ENCODE measurements at places on chromosomes 3 and 15. TPM values are rescaled to one million over a fixed set of nuclear protein-coding genes. Genes with fewer than 3 reads are reported as not detected.

DNA sequence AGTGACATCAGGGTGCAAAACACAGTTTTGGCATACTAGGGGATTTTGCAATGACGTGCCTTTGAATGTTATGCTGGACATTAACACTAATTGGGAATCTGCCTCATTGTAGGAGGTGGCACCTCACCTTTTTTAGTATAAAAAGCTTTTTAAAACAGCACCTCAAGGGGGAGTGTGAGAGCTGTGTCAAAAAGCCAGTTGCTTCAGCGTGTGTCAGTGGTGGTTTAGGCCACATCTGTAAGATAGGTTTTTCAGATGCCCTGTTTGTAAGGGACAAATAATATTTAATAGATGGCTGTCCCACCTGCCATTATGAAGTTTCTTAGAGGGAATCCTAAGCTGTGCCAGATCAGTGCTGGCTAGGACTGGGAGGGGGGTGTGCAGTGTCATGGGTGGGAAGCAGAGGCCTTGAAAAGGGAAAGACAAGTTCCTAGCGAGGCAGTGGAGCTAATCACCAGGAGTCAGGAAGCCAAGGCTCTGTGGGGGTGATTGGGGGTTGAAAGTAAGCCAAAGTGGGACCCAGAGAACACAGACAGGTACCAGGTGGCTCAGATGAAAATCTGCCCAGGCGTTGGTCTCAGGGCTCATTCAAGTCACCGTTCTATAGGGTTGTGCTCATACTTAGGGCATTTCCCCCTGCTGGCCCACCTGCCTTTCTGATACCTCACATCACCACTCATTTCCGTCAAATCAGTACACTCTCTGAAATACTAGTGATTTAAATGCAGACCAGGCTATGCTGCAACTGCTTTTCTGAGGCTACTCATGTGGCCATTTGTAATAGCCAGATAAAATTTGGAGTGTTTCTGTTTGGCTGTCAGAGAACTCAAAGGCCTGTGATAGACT, 120.5 kb downstream of the BBX start:
- peaks cover 19% of the 10 kb centered on the region for H3K36me3 ChIP-seq
- no peak overlapping the region for H3K4me3 ChIP-seq
- H3K4me1 ChIP-seq, result peaks cover 3% of the 10 kb centered on the region
- H3K27ac ChIP-seq, result no peak overlapping the region
- no peak for DNase-seq

GRCh38 chr3:42438758-42439157, 28.3 kb upstream of the LYZL4 start:
- H3K27ac ChIP-seq, result no peak overlapping the region
- H3K27me3 ChIP-seq, result no peaks in the 10 kb centered on the region
- no peaks in the 10 kb centered on the region for H3K4me1 ChIP-seq

- H3K27me3 ChIP-seq, result peaks cover 81% of the 10 kb centered on the region
- peak overlapping the region; percentile 22 for H3K4me3 ChIP-seq
- no peaks in the 10 kb centered on the region for H3K36me3 ChIP-seq
- H3K27ac ChIP-seq, result no peak overlapping the region
- DNase-seq, result no peak
Observed at GRCh38 chr3:13878281-13879101, 1.4 kb downstream of the WNT7A start.

GRCh38 chr15:38671675-38672254, 107.2 kb upstream of the RASGRP1 start:
- no peak for DNase-seq
- H3K36me3 ChIP-seq, result no peaks in the 10 kb centered on the region
- no peak overlapping the region for H3K4me3 ChIP-seq
- no peak overlapping the region for H3K27ac ChIP-seq
- H3K27me3 ChIP-seq, result peaks cover 7% of the 10 kb centered on the region

- no peaks in the 10 kb centered on the region for H3K4me1 ChIP-seq
- H3K4me3 ChIP-seq, result no peak overlapping the region
- H3K27ac ChIP-seq, result no peak overlapping the region
- no peaks in the 10 kb centered on the region for H3K36me3 ChIP-seq
- DNase-seq, result no peak
Observed at GRCh38 chr15:95563634-95564033, 766.9 kb upstream of the NR2F2 start.

GRCh38 chr15:73851689-73852088, 21.7 kb upstream of the TBC1D21 start:
- H3K36me3 ChIP-seq, result no peaks in the 10 kb centered on the region
- no peaks in the 10 kb centered on the region for H3K27me3 ChIP-seq
- DNase-seq, result no peak
- no peak overlapping the region for H3K27ac ChIP-seq

DNA sequence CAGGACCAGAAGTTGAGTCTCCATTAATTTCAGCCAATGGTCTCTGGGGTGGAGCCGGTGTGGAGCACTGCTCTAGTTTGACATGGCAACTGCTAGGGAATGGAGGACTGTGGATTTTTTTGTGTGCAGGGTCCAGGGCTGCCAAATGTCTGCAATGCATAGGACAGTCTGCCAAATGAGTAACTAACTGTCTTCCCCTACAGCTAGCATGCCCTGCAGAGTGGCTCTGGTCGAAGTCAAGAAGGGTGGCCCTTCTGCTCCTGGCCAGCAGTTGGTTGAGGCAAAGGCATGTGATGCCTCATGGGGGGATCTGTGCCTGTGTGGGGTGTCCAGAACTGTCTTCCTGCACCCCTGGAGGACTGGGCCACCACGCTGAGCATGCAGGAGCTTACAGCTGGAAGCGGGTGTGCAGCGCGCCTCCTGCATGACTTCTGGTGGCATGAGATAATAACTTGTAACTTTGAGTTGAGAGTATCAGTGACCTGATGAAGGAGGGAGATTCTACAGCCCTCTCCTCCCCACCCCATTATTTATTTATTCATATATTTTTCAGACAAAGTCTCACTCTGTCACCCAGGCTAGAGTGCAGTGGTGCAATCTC, 4.6 kb downstream of the TPRA1 start:
- no peak for DNase-seq
- H3K36me3 ChIP-seq, result peaks cover 5% of the 10 kb centered on the region
- peaks cover 45% of the 10 kb centered on the region for H3K4me1 ChIP-seq
- no peak overlapping the region for H3K4me3 ChIP-seq
- H3K27ac ChIP-seq, result no peak overlapping the region

- H3K4me3 ChIP-seq, result no peak overlapping the region
- H3K4me1 ChIP-seq, result no peaks in the 10 kb centered on the region
- H3K27me3 ChIP-seq, result no peaks in the 10 kb centered on the region
- H3K27ac ChIP-seq, result no peak overlapping the region
- no peaks in the 10 kb centered on the region for H3K36me3 ChIP-seq
Observed at GRCh38 chr3:35523838-35524237, 115.5 kb upstream of the ARPP21 start.

GRCh38 chr15:59689626-59690236, 611 bp upstream of the BNIP2 start:
- H3K4me1 ChIP-seq, result peaks cover 44% of the 10 kb centered on the region
- peak overlapping the region; percentile 72 for H3K4me3 ChIP-seq
- no peaks in the 10 kb centered on the region for H3K36me3 ChIP-seq

DNA sequence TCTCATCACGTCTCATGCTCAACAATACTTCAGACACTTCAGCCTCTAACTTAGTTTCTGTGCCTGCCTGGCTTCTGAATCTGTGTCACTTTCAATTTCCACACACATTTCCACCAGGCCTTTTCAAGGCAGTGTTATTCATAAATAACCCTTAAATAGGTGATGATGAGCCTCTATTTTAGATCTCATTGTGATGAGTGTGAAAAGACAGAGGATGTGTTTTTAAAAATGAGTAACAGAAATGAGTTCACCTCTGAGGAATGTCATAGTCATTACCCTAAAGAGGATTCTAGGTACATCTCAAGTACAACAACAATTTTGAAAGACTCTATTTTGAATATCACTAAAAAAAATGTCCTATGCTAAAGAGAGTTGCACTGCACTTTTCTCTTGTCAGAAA, 64.6 kb downstream of the STAC start:
- DNase-seq, result no peak
- no peaks in the 10 kb centered on the region for H3K36me3 ChIP-seq
- H3K27ac ChIP-seq, result no peak overlapping the region

GRCh38 chr15:29792426-29793159, 29.7 kb downstream of the TJP1 start:
- H3K27ac ChIP-seq, result no peak overlapping the region
- H3K4me3 ChIP-seq, result no peak overlapping the region
- no peak for DNase-seq
- no peaks in the 10 kb centered on the region for H3K27me3 ChIP-seq

DNA sequence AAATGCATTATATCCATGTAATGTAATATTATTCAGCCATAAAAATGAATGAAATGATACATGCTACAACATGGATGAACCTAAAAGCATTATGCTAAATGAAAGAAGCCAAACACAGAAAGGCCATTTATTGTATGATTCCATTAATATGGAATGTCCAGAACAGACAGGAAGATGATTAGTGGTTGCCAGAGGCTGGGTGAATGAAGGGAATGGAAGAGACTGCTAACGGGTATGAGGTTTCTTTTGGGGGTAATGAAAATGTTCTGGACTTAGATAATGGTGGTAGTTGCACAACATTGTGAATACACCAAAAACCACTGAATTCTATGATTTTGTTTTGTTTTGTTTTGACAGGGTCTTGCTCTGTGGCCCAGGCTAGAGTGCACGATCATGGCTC, 61.6 kb upstream of the MAP4 start:
- no peak overlapping the region for H3K4me3 ChIP-seq
- no peaks in the 10 kb centered on the region for H3K27me3 ChIP-seq
- no peak overlapping the region for H3K27ac ChIP-seq
- peaks cover 67% of the 10 kb centered on the region for H3K4me1 ChIP-seq
- no peak for DNase-seq

- H3K4me1 ChIP-seq, result no peaks in the 10 kb centered on the region
- DNase-seq, result no peak
- no peak overlapping the region for H3K4me3 ChIP-seq
- H3K27me3 ChIP-seq, result no peaks in the 10 kb centered on the region
- no peak overlapping the region for H3K27ac ChIP-seq
- no peaks in the 10 kb centered on the region for H3K36me3 ChIP-seq
Observed at GRCh38 chr3:173529062-173529711, 131.6 kb downstream of the NLGN1 start.

DNA sequence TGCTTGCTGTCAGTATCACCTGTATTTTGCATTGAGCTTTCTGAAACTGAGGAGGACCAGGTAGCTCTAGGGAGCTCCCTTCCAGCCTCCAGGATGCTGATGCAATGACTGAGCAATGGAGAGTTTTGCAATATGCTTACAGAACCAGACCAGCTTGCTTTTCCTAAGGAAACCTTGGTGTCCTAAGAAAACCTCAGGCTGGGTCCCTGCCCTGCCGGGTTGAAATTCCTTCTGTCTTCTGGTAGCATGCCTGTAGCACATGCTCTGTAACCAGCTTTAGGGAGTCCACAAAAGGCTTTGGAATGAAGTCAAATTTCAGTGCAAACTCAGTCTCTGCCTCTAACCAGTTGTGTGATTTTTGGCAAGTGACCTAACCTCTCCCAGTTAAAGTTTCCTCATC, 65.8 kb upstream of the GSK3B start:
- H3K36me3 ChIP-seq, result no peaks in the 10 kb centered on the region
- H3K27me3 ChIP-seq, result no peaks in the 10 kb centered on the region
- no peak overlapping the region for H3K27ac ChIP-seq
- H3K4me1 ChIP-seq, result peaks cover 5% of the 10 kb centered on the region
- peak; percentile 24 for DNase-seq

DNA sequence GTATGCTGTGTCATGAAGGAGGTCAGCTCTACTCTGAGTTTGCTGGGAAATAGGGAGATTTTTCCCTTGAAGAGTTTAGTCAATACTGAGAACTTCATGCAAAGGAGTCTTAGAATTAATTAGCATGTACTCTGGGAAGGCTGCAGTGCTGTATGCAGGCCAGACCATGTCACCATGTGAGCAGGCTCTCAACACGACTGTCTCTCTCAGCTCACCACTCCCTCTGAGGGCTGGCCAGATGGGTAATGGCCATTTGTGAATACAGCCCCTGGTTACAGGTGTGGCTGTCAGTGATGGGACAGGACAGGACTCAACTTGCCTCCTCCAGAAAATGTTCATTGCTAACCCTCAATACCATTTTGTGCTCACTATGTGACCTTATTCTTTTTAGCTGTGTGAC, 5.1 kb upstream of the CERS3 start:
- H3K4me1 ChIP-seq, result no peaks in the 10 kb centered on the region
- no peak for DNase-seq
- H3K36me3 ChIP-seq, result no peaks in the 10 kb centered on the region

- no peak overlapping the region for H3K27ac ChIP-seq
- H3K4me1 ChIP-seq, result no peaks in the 10 kb centered on the region
- no peak overlapping the region for H3K4me3 ChIP-seq
- H3K27me3 ChIP-seq, result no peaks in the 10 kb centered on the region
Observed at GRCh38 chr3:22013641-22014040, 262.6 kb upstream of the ZNF385D start.

DNA sequence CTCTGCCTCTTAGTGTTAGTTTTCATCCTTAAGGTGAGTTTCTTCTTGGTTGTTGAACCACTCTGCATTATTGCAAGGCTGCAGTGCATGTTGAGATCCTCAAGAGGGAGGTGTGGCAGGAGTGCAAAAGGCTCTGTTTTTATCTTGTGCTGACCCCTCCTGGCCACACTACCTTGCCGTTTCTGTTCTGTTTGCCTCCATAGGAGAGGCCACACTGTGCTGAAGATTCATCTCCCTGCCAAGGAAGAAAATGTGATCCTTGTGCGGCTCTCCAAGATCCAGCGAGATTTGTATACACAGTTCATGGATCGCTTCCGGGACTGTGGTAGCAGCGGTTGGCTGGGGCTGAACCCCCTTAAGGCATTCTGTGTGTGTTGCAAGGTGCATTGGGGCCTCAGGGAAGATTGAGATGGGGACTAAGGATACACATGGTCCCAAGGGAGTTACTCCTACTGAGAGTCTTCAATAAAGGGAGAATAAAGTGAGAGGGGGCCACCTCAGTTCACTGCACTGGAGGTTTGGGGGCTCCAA, 33.0 kb upstream of the TEX264 start:
- no peak overlapping the region for H3K27ac ChIP-seq
- H3K4me3 ChIP-seq, result no peak overlapping the region
- DNase-seq, result no peak
- H3K27me3 ChIP-seq, result no peaks in the 10 kb centered on the region
- H3K4me1 ChIP-seq, result no peaks in the 10 kb centered on the region

- H3K4me3 ChIP-seq, result no peak overlapping the region
- no peaks in the 10 kb centered on the region for H3K36me3 ChIP-seq
- DNase-seq, result no peak
- no peaks in the 10 kb centered on the region for H3K27me3 ChIP-seq
- peaks cover 80% of the 10 kb centered on the region for H3K4me1 ChIP-seq
Observed at GRCh38 chr15:63987796-63988378, 58.4 kb downstream of the DAPK2 start.

DNA sequence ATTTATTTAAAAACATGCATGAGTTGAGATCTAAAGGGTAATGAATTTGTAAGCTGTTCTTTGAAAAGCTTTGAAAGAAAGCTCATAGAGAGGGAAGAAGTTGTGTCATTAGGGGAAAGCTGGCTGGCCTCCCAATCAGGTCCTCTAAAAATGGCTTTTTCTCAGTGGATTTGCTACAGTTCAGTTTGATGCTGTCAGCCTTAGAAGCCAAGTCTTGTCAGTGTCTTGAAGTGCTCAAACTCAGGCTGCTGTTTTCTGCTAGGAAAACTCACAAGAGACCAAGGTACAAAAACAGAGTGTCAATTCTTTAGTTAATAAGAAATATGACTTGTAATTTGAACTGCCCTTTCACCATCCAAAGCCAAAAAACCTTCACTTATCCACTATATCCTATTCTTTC, 243.8 kb downstream of the OTOL1 start:
- H3K27ac ChIP-seq, result no peak overlapping the region
- H3K4me3 ChIP-seq, result no peak overlapping the region
- DNase-seq, result no peak
- H3K4me1 ChIP-seq, result no peaks in the 10 kb centered on the region
- no peaks in the 10 kb centered on the region for H3K36me3 ChIP-seq

SCG5 gene
- total RNA-seq, result 1.1 TPM

TRIM42 gene
- total RNA-seq, result not detected

SPTBN5 gene
- total RNA-seq, result 1.6 TPM

SERPINI2 gene
- total RNA-seq, result not detected

ANKUB1 gene
- not detected for total RNA-seq

EHHADH gene
- total RNA-seq, result 19.8 TPM

CISH gene
- total RNA-seq, result 34.3 TPM

THRB gene
- total RNA-seq, result 14.4 TPM

DLEC1 gene
- not detected for total RNA-seq

KBTBD8 gene
- total RNA-seq, result 2.8 TPM
